ENCODE measurements at places on chromosomes 7 and 10. TPM values are rescaled to one million over a fixed set of nuclear protein-coding genes. Genes with fewer than 3 reads are reported as not detected.

DNA sequence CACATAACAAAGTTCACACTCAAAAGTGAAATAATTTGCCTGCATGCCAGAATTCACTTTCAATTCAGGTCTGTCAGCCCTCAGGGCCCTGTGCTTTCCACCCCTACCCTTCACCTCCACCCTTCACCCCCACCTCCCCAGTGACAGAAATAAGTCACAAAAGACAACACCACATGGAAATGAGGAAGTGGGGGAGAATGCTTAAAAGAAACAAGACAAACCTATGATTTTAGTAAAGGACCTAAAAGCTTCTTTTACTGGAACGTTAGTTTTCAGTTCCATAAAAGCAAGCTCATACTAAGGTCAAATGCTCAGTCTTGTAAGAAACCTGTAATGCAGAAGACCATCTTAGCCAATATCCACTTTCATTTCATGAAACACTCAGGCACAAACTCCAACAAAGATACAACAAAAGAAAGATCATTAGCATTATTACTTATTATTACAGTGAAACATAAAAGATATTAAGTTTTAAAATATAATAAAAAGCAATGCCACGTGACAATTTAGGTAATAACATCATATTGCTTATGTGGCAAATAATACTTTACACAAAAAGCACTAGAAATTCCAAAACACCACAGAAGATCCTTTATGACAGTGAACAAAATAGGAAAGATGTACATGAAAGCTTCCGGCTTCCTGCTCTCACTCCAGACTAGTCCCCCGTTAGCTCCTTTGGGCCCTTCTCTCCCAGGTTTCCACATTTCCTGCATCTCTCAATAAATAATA is 112.1 kb downstream of the LMBR1 start:
- H3K4me1 ChIP-seq = no peaks in the 10 kb centered on the region
- H3K4me3 ChIP-seq = no peak overlapping the region
- no peaks in the 10 kb centered on the region for H3K27me3 ChIP-seq
- no peak for DNase-seq

GRCh38 chr7:139094596-139094995 is 14.9 kb downstream of the ZC3HAV1 start:
- H3K27ac ChIP-seq = no peak overlapping the region
- DNase-seq = no peak
- peaks cover 25% of the 10 kb centered on the region for H3K4me1 ChIP-seq

GRCh38 chr7:114842551-114843065 is 79.3 kb upstream of the MDFIC start:
- H3K4me3 ChIP-seq = no peak overlapping the region
- H3K27ac ChIP-seq = no peak overlapping the region
- no peaks in the 10 kb centered on the region for H3K27me3 ChIP-seq
- H3K36me3 ChIP-seq = no peaks in the 10 kb centered on the region

CRHR2 gene
- not detected for polyA plus RNA-seq

GRCh38 chr10:124003871-124004662 is 89.3 kb downstream of the CHST15 start:
- no peaks in the 10 kb centered on the region for H3K27me3 ChIP-seq
- peak overlapping the region; percentile 30 for H3K27ac ChIP-seq
- peaks cover 24% of the 10 kb centered on the region for H3K36me3 ChIP-seq
- H3K4me3 ChIP-seq = no peak overlapping the region

FAM20C gene
- 15.3 TPM for polyA plus RNA-seq

DNA sequence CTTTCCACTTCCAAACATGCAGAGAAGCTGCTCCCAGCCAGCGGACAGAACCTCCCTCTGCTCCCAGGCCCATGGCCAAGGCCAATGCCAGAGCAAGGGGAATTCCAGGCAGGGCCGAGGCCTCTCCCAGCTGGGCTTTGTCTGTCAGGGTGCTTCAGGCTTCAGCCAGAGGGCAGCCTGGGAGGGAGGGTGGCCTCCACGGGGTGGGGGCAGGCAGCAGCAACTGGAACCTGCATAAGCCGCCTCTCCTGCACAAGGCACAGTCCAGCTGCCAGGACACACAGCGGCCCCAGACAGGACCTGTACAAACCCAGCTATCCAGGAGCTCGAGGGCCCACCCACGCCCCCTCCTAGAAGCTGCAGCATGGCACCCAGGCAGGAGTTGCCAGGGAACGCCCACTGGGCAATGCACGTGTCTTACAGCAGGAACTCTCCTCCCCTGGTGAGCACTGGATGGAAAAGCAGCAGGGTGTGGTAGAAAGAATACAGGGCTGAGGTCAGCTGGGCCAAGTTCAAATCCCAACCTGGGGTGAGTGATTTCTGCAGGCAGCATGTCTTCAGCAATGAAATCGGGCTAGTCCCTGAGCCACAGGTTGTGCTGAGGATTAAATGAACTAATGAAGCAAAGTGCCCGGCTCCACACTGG is 7.6 kb downstream of the FAM53B start:
- peaks cover 56% of the 10 kb centered on the region for H3K4me1 ChIP-seq
- no peaks in the 10 kb centered on the region for H3K27me3 ChIP-seq
- H3K4me3 ChIP-seq = no peak overlapping the region
- H3K27ac ChIP-seq = no peak overlapping the region
- DNase-seq = peak; percentile 32

- no peak overlapping the region for H3K27ac ChIP-seq
- no peak overlapping the region for H3K4me3 ChIP-seq
- H3K27me3 ChIP-seq = no peaks in the 10 kb centered on the region
- H3K4me1 ChIP-seq = no peaks in the 10 kb centered on the region
- no peaks in the 10 kb centered on the region for H3K36me3 ChIP-seq
- no peak for DNase-seq
Observed at GRCh38 chr10:22391600-22391999, 46.3 kb downstream of the SPAG6 start.

LIPF gene
- polyA plus RNA-seq = not detected

GRCh38 chr7:105677817-105678573 is 96.7 kb upstream of the EFCAB10 start:
- H3K4me1 ChIP-seq = peaks cover 15% of the 10 kb centered on the region
- no peaks in the 10 kb centered on the region for H3K36me3 ChIP-seq
- H3K27me3 ChIP-seq = no peaks in the 10 kb centered on the region
- no peak overlapping the region for H3K27ac ChIP-seq
- DNase-seq = no peak

GRCh38 chr7:121337398-121337797 is 8.6 kb downstream of the WNT16 start:
- no peaks in the 10 kb centered on the region for H3K4me1 ChIP-seq
- H3K4me3 ChIP-seq = no peak overlapping the region
- H3K36me3 ChIP-seq = no peaks in the 10 kb centered on the region
- H3K27ac ChIP-seq = no peak overlapping the region
- H3K27me3 ChIP-seq = no peaks in the 10 kb centered on the region

GRCh38 chr10:4396401-4397283 is 429.4 kb upstream of the AKR1E2 start:
- H3K36me3 ChIP-seq = no peaks in the 10 kb centered on the region
- no peaks in the 10 kb centered on the region for H3K4me1 ChIP-seq
- no peak overlapping the region for H3K27ac ChIP-seq
- no peak overlapping the region for H3K4me3 ChIP-seq
- no peak for DNase-seq

GRCh38 chr10:75544386-75544785 is 113.0 kb downstream of the LRMDA start:
- no peak overlapping the region for H3K27ac ChIP-seq
- H3K4me1 ChIP-seq = peaks cover 25% of the 10 kb centered on the region
- no peak for DNase-seq

DNA sequence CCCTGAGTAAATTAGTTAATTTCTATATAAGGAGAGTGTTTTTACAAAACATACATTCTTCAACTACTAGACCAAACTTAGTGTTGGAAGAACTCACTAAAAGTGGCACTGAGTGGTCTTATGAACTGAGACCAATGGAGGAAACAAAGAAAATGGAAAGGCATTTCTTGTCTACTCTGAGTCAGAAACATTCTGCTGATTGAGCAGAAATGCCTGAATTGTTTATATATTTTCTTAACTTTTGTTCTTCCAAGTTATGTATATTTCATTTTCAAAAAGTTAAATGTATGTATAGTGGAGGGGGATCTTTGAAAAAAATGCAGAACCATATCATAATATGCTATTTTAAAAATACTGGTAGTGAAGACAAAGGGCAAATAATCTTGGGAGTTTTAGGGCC is 320.7 kb downstream of the HGF start:
- no peak overlapping the region for H3K27ac ChIP-seq
- H3K4me1 ChIP-seq = no peaks in the 10 kb centered on the region
- no peak overlapping the region for H3K4me3 ChIP-seq
- H3K36me3 ChIP-seq = no peaks in the 10 kb centered on the region
- DNase-seq = no peak

DNA sequence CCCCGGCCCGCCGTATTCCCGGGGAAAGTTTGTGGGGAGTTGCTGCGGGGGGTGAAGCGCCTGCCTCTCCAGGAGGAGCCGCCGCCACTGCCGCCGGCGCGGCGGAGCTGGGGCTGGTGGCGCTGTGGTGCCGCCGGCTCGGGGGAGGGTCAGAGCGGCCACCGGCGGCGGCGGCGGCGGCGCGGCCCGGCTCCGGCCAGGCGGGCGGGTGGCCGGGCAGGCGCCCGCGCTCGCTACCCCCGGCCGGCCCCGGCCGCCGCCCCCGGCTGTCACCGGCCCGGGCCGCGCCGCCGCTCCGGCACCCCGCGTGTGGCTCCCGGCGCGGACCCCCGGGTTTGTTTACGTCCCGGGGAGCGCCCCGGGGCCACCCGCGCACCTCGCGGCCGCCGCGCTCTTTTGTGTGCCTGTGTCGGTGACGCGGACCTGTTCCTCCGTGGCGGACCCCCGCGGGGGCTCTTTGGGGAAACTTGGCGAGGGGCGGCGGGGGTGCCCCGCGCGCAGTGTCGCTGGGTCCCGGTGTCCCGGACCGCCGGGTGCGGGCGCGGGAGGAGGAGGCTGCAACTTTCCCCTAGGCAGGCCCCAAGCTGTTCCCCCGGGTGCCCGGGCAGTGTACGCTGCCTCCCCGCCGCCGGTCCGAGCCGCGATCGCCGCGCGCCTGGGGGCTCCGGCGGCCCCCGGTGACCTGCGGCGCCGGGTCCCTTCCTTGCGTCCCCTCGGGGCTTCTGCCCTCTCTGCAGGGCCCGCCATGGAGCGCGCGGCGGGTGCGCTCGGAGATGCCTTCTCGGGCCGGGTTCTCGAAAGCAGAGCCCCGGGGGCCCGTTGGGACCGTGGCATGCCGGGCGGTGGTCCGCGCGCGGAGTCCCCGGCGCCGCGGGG is 593 bp upstream of the CUX1 start:
- H3K36me3 ChIP-seq = no peaks in the 10 kb centered on the region
- no peaks in the 10 kb centered on the region for H3K27me3 ChIP-seq
- H3K27ac ChIP-seq = peak overlapping the region; percentile 54
- H3K4me1 ChIP-seq = peaks cover 47% of the 10 kb centered on the region
- H3K4me3 ChIP-seq = peak overlapping the region; percentile 81
- no peak for DNase-seq

SLC26A5 gene
- 0.04 TPM for polyA plus RNA-seq

RNF32 gene
- polyA plus RNA-seq = not detected

GCK gene
- not detected for polyA plus RNA-seq

DNA sequence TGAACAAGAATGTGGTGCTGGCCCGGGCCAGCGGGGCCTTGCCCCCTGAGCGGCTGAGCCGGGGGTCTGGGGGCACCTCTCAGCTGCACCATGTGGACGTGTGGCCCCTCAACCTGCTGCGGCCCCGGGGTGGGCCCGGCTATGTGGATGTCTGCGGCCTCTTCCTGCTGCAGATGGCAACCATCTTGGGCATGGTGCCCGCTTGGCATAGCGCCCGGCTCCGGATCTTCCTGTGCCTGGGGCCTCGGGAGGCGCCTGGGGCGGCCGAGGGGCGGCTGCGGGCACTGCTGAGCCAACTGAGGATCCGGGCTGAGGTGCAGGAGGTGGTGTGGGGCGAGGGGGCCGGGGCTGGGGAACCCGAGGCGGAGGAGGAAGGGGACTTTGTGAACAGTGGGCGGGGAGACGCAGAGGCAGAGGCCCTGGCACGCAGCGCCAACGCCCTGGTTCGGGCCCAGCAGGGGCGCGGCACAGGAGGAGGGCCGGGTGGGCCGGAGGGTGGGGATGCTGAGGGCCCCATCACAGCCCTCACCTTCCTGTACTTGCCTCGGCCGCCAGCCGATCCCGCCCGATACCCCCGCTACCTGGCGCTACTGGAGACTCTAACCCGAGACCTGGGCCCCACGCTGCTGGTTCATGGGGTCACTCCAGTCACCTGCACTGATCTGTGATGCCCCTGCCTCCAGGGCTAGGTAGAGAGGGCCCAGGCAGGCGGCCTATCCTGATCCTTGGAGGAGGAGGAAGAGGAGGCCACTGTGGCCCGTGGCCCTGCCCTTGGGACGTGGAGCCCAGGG is 1.1 kb upstream of the TRIP6 start:
- H3K27me3 ChIP-seq = no peaks in the 10 kb centered on the region
- H3K27ac ChIP-seq = no peak overlapping the region
- no peaks in the 10 kb centered on the region for H3K36me3 ChIP-seq
- DNase-seq = no peak

GRCh38 chr10:115379064-115379463 is 285.9 kb downstream of the ATRNL1 start:
- H3K27me3 ChIP-seq = no peaks in the 10 kb centered on the region
- no peak for DNase-seq
- no peaks in the 10 kb centered on the region for H3K4me1 ChIP-seq
- H3K4me3 ChIP-seq = no peak overlapping the region
- no peak overlapping the region for H3K27ac ChIP-seq
- H3K36me3 ChIP-seq = no peaks in the 10 kb centered on the region

PPP2R2D gene
- polyA plus RNA-seq = 32.7 TPM

- peak overlapping the region; percentile 79 for H3K27ac ChIP-seq
- no peaks in the 10 kb centered on the region for H3K27me3 ChIP-seq
- no peaks in the 10 kb centered on the region for H3K36me3 ChIP-seq
- H3K4me1 ChIP-seq = peaks cover 80% of the 10 kb centered on the region
- peak; percentile 92 for DNase-seq
Observed at GRCh38 chr7:29228289-29229011, 33.9 kb downstream of the CHN2 start.

ELFN1 gene
- 0.13 TPM for polyA plus RNA-seq

DNA sequence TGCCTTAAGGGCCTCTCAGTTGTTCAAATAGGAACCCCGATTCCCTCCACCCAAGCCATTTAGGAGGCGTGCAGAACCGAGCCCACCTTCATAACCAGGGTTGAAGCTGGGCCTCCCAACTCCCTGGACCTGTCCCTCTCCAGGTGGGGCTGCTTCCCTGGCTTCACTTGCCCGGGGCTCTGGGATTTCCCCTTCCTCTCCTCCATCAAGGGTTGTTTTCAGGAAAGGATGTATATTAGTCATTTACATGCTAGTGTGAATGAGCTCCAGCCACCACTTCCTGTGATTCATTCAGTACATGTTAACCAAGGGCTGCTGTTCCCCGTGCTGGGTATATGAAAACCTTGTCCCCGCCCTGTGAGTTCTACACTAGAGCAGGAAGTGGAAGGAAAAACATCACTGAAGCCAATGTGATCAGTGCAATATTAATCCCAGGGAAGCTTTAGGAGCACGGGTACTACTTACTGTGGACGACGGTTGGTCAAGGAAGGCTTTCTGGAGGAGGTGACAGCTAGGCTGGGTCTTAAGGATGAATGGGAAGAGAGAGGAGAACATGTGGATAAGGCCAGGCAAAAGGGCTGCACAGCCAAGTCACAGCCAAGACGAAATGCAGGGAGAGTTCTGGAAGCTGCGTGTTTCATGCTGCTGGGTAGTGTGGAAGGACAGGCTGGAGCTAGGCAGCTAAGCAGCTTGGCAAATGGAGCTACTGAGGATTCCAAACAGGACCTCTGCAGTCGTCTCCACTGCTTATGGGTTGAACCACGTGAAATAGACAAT is 150.1 kb upstream of the SHH start:
- H3K4me3 ChIP-seq = peak overlapping the region; percentile 72
- no peaks in the 10 kb centered on the region for H3K27me3 ChIP-seq
- H3K36me3 ChIP-seq = peaks cover 4% of the 10 kb centered on the region
- DNase-seq = peak; percentile 63

- peaks cover 10% of the 10 kb centered on the region for H3K36me3 ChIP-seq
- no peaks in the 10 kb centered on the region for H3K27me3 ChIP-seq
- no peak overlapping the region for H3K4me3 ChIP-seq
- peak; percentile 64 for DNase-seq
- H3K27ac ChIP-seq = no peak overlapping the region
- H3K4me1 ChIP-seq = peaks cover 21% of the 10 kb centered on the region
Observed at GRCh38 chr10:34319197-34319846, 495.8 kb downstream of the PARD3 start.

PAPOLB gene
- polyA plus RNA-seq = not detected

All from HepG2 (cell line).